CD8-positive, alpha-beta memory T cell (primary cell): ENCODE measurements at places on chromosomes 2 and 18. TPM values are rescaled to one million over a fixed set of nuclear protein-coding genes. Genes with fewer than 3 reads are reported as not detected.

DNA sequence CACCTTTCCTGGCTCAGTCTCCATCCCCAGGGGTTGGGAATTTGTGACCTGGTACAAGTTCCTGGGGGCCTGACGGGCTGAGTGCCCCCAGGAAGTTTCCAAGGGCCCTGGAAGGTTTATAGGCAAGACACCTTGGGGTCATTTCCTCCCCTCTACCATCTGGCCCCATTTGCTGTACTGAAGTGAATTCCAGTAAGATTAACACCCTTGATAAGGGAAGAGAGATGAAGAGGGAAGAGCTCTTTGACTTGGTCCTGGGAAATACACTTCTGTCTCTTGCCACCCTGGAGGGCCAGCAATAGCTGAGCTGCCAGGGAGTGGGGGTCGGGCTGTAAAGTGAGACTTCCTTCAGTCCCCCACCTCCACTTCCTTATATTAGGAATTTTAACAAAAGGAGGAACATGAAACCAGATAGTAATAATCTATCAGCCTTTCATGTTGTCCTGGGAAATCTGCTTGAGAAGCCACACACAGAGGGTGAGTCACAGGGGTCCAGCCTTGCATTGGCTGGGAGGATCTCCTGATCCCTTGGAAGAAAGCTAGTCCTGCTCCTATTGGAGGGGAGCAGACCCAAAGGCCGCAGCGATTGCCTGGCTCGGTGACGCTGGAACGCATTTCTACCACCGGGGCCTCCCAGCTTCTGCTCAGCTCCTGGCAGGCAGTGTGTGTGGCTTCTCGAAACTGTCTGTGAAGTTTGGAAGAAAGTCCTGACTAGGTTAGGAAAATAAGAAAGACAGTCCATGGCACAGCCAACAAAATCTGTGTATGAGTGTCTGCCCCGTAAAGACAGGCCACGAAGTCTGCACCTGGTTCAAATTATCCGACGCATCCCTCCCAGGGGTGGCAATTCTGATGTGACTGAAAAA is 87.3 kb downstream of the ACAA2 start:
- no peak for DNase-seq

The COL3A1 gene
- total RNA-seq = 0.09 TPM

- no peak for DNase-seq
Observed at GRCh38 chr2:219406861-219407230, 11.3 kb upstream of the DES start.

- no peak for DNase-seq
Observed at GRCh38 chr2:9889812-9890261, 46.6 kb downstream of the TAF1B start.

GRCh38 chr18:46672062-46672970 is 15.3 kb upstream of the LOXHD1 start:
- peak; percentile 65 for DNase-seq

The MAP2 gene
- total RNA-seq = not detected

The ZNF519 gene
- 9.9 TPM for total RNA-seq

- DNase-seq = no peak
Observed at GRCh38 chr2:43943809-43944452, 51.9 kb downstream of the LRPPRC start.

- no peak for DNase-seq
Observed at GRCh38 chr2:181818058-181818680, 73.4 kb upstream of the ITPRID2 start.

GRCh38 chr2:23684395-23685176 is 242.3 kb downstream of the ATAD2B start:
- DNase-seq = no peak

The UCN gene
- total RNA-seq = 1.7 TPM

DNA sequence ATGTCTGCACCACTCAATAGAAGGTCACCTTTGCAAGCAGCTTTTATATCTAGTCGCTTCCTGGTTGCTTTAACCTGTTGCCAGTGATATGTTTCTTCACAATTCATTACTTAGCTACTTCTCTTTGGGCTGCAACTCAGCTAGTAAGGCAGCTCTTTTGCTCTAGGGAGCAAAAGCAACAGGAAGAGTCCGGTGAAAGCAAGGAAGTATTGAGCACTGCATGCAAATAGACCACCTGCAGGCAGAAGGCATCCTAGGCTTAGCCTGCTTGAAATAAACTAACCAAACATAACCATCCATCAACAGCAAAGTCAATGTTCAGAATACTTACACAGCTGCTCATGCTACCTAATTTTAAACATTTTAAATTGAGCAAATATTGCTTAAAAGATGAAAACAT is 529.2 kb upstream of the LINC00305 start:
- no peak for DNase-seq

DNA sequence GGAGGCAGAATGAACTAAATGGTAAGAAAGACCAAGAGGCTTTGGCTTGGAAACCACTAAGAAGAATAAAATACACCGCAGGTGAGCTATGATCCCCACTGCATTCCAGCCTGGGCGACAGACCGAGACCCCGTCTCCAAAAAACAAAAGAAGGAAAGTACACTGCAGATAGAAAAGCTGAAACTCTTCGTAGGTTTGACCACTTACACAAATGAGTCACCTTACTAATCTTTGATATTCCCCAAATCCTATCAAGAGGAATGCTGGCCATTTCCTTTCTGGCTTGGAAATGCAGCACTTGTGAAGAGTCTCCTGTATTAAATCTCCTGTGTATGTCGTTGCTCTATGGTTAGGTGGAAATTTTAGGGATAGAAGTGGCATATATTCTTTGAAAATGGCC is 108.8 kb downstream of the MTCL1 start:
- DNase-seq = no peak

DNA sequence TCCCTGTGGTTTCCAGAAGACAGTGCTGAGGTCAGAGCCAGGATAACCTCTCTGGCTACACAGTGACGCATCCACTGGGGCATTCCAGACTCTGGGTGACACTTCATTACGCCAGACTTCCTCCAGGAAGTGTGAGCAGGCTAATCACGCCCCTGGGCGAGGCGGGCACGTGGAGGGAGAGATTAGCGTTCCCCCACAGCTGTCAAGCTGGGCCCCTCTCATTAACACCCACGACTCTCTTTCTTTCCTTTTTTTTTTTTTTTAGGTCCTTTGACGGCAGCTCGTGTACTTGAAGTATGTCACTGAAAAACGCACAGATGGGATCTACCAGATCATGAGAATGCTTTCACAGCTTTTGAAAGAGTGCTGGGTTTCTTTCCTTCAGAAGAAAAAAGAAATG is 274.6 kb downstream of the AFF3 start:
- no peak for DNase-seq

The REEP1 gene
- 0.28 TPM for total RNA-seq

- DNase-seq = no peak
Observed at GRCh38 chr2:204051476-204051875, 114.9 kb downstream of the ICOS start.

- DNase-seq = no peak
Observed at GRCh38 chr18:36650266-36650665, 178.5 kb downstream of the TPGS2 start.

GRCh38 chr2:239222706-239223309 is 178.0 kb downstream of the HDAC4 start:
- no peak for DNase-seq

DNA sequence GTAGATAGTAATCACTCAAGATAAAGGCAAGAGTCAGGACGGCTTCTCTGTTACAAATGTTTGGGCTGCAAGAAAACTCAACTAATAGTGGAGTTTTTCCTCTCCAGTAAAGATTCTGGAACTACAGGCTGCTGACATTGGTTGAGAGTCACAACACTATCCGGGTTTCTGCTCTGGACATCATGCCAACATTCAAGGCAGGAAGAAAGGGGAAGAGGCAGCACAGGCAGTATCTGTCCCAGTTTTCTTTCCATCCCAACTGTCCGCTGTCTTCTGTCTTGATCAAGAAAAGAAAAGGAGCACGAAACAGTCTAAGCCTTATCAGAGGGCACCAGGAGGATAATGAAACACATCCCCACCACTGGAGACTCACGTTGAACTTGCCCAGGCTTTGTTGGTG is 132.1 kb downstream of the MAIP1 start:
- no peak for DNase-seq

The PLEKHH2 gene
- 0.49 TPM for total RNA-seq

The C1QL2 gene
- not detected for total RNA-seq

- no peak for DNase-seq
Observed at GRCh38 chr2:205188239-205189138, 493.8 kb upstream of the NRP2 start.

- no peak for DNase-seq
Observed at GRCh38 chr18:10301831-10302483, 152.5 kb upstream of the APCDD1 start.

GRCh38 chr2:189698020-189698887 is 23.8 kb downstream of the ANKAR start:
- DNase-seq = no peak

GRCh38 chr2:119025013-119025412 is 83.0 kb downstream of the MARCO start:
- no peak for DNase-seq

DNA sequence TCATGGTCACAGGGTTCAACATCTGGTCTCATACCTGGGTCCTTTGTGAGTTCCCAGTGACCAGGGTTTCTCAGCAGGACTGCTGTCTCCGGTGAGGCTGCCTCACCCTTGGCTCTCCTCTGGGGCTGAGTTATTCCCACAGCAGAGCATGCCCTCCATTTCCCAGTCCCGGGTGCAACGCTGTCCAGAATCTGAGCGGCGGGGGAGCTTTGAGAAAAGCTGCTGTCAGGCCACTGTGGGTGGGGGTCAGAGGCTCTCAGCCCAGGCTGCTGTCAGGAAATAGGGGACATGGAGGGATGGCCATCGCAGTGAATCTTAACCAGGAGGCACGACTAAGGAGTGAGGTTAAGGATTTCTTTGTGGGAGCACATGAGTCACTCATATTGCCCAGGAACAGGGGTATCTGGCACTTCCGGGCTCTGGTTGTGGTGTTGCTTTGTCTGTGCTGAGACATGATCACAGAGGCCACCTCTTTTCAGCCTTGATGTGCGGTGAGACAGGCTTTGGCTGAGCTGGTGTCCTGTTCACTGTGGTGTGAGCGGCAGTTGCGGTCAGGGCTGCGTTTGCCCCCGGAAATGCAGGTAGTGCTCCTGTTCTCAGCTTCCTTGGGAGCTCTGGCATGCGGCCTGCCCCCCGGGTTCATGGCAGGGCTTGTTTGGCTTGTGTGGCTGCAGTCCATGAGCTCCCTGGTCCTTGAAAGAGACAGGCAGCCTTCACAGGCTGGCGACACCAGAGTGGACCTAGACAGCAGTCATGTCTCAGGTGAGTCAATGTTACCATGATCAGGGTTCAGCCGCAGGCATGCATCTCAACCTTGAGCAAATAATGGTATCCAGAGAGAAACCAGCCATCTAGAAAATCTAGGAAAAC is 310.7 kb upstream of the MYT1L start:
- DNase-seq = no peak

- no peak for DNase-seq
Observed at GRCh38 chr2:165889158-165889557, 64.4 kb downstream of the TTC21B start.

The SLC5A7 gene
- total RNA-seq = not detected

The GNAL gene
- total RNA-seq = 0.38 TPM

The PIEZO2 gene
- not detected for total RNA-seq

- no peak for DNase-seq
Observed at GRCh38 chr2:36322108-36322507, 33.5 kb upstream of the CRIM1 start.

DNA sequence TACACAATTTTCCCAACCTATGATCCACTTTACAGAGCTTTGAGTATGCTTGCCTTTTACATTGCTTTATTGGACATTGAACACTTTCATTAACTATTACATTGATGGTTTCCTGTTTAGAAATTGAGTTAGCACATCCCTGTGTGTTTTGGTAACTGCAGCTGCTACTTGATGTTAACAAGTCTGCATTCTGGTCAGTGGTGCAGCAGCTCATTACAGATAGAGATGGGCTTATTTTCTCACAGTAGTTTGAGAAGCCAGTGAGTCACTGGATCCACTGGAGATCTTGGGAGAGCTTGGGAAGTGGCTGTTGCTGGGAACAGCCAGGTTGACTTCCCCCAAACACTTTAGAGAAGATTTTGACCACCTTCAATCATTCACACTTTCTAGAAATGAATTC is 150.5 kb downstream of the ARHGAP15 start:
- DNase-seq = no peak

The MGAT4A gene
- total RNA-seq = 65.2 TPM
